Epithelial cell of proximal tubule (primary cell): ENCODE measurements at places on chromosomes 3 and 15. TPM values are rescaled to one million over a fixed set of nuclear protein-coding genes. Genes with fewer than 3 reads are reported as not detected.
A peak's percentile ranks its signal among the peaks of the same experiment; 100 is the strongest.

The SGO1 gene
- total RNA-seq = 10.3 and 16.6 TPM in 2 replicates

The SCAANT1 gene
- not detected in 2 replicates for total RNA-seq

DNA sequence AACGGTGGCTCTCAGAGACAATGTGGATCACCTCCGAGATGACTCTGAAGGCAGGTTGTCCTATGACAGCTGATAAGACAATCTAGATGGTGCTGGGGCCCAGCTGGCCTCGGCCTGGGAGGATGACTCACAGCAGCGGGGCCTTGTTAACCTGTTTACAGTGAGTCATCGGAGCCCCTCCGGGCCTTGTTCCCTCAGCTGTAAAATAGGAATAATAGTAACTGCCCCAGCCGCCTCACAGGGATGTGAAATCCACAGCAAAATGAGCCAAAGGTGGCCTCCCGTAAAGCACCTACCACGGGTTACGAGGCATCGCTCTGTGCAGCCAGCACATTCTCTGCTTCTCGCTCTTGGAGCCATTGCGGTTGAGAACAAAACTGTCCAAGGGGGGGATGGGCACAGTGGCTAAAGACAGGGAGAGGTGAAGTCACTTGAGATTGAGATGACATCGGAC is 88.6 kb upstream of the RASGRF1 start:
- DNase-seq = no peak

GRCh38 chr3:177378168-177378567 is 180.9 kb upstream of the TBL1XR1 start:
- DNase-seq = no peak

DNA sequence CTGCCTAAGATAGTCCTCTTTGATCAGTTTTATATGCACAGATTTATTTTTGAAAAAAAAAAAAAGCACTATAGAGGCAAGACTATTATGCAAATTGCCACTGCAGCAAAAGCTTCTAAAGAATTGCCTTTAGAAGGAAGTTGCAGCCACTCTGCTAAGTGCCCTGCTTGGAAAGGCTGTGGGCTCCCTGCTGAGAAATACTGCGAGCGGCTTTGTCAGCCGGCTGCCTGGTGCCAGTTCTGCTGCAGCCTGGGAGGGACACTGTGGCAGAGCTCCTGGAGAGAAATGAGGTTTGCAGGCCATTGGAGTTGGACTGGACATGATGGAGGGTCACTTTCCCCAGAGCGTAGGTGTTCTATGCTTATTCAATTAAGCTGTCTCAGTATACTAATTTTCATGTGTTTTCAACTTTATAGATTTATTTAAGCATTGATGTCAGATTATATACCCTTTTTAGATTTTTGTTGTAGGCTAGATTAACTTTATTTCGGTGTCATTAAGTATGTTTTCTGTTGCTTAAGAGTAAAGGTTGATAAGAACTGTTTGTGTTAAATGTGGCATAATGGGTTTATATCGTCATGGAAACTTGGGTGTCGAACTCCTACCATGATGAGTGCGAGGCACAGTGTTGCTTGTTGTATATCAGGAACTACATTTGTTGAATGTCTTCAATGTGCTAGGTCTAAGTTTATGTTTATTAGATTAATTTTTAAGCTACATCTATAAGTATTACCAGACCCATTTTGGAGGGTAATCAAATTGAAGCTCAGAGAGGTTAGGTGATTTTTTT is 6.6 kb downstream of the MAP2K5 start:
- no peak for DNase-seq

The SPSB4 gene
- total RNA-seq = 0.58 and 1.2 TPM in 2 replicates

The CCR2 gene
- not detected in 2 replicates for total RNA-seq

DNA sequence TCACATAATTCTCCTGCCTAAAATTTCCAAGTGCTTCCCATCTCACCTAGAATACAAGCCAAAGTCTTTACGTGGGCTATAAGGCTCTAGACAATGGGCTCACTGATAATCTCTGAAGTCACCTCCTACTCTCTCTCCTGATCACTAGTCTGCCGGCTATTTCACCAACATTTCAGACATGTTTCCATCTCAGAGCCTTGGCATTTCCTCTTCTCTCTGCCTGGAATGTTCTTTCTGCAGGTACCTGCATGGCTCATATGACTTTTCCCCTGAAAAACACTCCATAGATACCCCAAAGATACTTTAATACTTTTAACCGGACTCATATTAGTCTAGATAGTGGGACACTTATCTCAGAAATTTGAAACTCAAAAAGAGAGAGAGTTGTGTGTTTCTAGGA is 32.7 kb downstream of the CD200 start:
- DNase-seq = no peak

DNA sequence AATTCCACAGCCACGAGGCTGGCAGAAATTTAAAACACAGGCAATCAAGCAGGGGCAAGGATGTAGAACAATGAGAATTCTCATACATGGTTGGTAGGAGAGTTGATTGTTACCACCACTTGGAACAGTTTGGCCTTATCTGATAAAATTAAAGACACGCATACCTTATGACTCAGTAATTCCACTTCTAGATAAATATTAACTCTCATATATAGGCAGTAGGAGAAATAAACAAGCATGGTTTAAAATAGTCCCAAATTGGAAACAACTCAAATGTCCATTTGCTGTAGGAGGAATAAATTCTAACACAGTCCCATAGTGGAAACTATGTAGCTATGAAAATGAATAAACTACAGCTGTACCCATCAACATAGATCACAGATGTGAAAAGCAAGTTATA is 42.3 kb upstream of the USP3 start:
- no peak for DNase-seq

DNA sequence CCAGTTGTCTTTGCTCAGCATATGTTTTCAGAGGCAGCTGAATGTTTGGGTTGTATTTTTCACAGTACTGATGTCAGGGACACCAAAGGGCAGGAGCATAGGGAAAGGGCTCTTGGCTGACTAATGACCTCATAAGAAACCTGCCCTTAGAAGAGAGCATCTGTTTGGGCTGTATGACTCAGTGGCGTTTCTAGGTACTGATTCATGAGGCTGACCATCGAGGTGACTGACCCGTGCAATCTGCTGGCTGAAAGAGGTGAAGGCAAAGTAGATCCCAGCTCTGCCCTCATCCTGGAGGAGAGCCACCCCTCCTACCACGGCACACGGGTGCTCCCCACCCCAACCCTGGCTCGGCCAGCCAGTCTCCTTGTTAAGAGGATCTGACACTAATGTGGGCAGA is 8.3 kb downstream of the LMCD1 start:
- DNase-seq = peak; percentile 87

GRCh38 chr3:160617636-160618035 is 52.3 kb upstream of the KPNA4 start:
- no peak for DNase-seq

- no peak for DNase-seq
Measured at GRCh38 chr15:73927003-73927475, 777 bp downstream of the LOXL1 start.

The QRICH1 gene
- total RNA-seq = 53.6 and 103 TPM in 2 replicates

GRCh38 chr3:156497326-156497725 is 57.6 kb downstream of the SSR3 start:
- no peak for DNase-seq

GRCh38 chr15:58235961-58236360 is 97.8 kb downstream of the AQP9 start:
- no peak for DNase-seq

DNA sequence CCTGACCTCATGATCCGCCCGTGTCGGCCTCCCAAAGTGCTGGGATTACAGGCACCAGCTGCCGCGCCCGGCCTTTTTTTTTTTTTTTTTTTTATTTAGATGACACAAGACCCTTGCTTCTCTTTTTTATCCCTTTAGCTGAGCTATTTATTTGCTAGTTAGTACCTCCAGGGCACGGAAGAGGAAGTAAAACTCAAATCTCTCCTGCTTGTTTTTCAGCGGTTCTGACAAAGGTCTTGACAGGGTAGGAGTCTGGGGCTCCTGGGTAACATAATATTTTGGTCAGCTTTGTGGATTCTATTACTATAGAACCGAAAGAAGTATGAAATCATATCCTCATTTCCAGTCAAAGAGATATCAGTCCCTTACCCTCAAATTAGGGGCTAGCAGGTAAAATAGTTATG is 44.0 kb upstream of the ETV5 start:
- no peak for DNase-seq

The NME9 gene
- total RNA-seq = 0.43 TPM in 1 of 2 replicates, not detected in the other

- no peak for DNase-seq
Measured at GRCh38 chr15:71758711-71759110, 51.6 kb upstream of the NR2E3 start.

- DNase-seq = no peak
Measured at GRCh38 chr3:51874889-51875288, 512 bp downstream of the IQCF5 start.

The PFKFB4 gene
- 8.8 and 19.3 TPM in 2 replicates for total RNA-seq

The SLC12A8 gene
- 16.5 and 17.9 TPM in 2 replicates for total RNA-seq

The CCDC54 gene
- total RNA-seq = not detected in 2 replicates

GRCh38 chr15:55661428-55661827 is 73.3 kb upstream of the PYGO1 start:
- DNase-seq = no peak

DNA sequence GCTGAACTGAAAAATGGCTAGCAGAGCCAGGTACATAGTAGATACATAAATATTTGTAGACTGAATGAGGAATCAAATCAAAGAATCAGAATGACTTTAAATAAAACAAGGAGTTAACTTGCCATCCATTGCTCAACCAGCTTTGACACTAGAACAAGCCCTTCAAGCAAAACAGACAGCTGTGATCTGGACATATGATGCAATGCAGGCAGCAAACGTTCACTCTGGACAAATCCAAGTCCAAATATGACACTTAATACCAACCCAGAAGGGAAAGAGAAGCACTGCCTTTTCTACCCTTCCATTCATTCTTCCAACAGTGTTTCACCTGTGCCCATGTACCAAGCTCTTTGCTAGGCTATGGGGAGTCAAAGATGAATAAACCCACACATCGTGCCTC is 4.5 kb downstream of the THRB start:
- DNase-seq = no peak
